Epithelial cell of prostate (primary cell): ENCODE measurements at places on chromosomes 1 and 21.

DNA sequence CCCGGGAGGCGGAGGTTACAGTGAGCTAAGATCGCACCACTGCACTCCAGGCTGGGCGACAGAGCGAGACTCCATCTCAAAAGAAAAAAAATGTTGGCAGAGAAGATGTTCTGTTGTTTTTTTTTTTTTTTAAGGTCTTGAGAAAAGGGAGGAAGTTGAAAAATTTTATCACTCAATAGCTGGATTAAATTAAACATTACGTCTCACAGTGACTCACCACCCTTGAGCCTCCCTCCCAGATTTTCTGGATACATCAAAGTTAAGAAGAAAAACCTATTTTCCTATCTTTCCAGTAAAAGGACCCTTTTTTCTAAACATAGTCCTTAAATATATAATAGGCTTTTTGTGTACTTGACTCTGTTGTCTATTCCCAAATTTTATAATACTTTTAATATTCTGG lies 35.5 kb downstream of the IFNAR1 start:
- DNase-seq: no peak

DNA sequence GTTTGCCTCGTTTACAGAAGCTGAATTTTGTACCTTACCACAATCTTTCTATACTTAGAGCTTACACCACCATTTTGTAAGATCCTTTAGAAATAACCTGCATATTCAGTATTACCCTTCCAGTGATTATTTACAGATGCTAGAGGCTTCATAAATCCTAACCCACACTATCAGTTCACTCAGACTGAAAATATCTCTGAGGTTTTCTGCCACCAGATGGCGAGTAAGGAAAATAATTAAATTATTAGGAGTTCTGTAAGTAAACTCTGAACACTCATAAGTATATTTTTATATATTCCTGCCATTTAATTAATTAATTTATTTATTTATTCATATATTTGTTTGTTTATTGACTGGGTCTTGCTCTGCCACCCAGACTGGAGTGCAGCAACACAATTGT lies 1635.2 kb downstream of the PLA2G4A start:
- no peak for DNase-seq

GRCh38 chr1:227709451-227709850 lies 25.7 kb downstream of the JMJD4 start:
- DNase-seq: no peak

- DNase-seq: no peak
Measured at GRCh38 chr1:156868341-156868740, 7.7 kb downstream of the NTRK1 start.

DNA sequence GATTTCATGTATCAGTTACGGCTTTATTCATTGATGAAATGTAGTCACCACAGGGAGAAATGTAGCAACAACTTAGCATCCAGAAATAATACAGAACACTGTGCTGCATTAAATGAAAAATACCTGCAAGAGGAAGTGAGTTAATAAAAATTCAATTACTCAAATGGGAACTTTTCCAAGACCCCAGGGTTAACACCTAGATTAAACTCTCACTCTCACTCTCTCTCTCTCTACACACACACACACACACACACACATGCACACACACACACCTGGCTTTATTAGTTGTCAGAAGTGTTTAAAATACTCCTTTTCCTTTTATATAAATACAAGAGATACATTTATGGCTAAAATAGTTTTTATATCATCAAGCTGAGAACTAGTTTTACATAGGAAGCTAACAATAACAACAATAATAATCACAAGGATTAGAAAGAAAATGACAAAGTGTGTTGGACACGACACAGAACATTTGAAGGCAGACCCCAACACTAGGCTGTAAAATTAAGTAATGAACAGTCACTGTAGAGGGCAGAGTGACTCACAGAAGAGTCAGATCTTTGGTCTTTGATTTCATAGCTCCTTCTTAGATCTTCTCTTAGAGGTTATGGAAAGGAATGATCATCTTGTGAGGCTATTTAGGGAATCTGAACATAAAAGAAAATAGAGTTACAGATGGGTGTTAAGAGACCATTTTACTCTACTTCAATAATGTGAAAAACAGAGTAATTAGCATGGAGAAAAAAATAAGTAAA lies 1266.0 kb upstream of the ADGRL2 start:
- DNase-seq: no peak

DNA sequence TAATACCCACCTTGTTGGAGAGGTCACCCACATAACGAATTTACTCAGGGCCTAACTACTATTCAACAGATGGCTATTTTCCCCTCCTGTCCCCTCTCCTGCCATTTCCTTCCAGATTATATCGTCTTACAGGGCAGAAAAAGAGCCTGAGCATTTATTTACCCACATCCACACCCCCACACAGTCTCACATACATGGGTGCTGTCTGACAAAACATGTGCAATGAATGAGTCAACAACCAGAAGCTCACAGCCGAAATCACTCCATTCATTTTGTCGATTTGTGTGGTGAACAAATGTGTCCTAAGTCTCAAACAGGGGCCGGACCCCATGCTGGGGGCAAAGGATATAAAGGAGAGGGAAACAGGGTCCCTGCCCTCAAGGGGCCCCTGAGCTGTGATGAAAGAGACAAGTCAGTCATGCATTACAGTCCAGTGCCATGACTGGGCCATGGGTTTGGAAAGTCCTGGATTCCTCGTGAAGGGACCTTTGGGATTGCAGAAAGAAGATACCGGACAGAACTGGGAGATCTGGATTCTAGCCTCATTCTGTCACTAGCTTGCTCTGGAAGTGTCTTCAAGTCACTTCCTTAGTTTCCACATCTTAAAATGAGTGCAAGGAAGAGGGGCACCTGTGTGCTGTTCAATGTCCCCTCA lies 16.4 kb upstream of the ZNF683 start:
- no peak for DNase-seq

DNA sequence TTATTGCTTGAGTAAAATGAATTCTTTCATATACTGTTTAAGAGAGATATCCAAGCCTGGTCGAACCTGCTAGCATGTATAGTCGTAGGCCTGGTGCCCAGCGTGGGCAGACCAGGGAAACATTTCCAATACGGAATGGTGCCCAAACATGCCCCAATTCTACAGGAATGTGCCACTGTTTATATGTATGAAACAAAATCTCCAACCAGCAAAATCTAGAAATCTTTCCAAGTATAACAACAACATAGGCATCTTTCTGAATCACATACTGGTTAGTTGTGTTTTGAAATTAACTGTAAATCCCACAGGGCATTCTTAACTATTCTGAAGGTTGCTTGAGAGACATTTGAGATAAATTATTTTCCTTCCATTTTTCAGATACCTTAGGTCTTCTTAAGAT lies 17.0 kb upstream of the ABCD3 start:
- no peak for DNase-seq
